ENCODE measurements at places on chromosomes 4 and X. TPM values are rescaled to one million over a fixed set of nuclear protein-coding genes. Genes with fewer than 3 reads are reported as not detected.

The GPR82 gene
- total RNA-seq, result not detected

The DNASE1L1 gene
- 87.1 TPM for total RNA-seq

The DCHS2 gene
- total RNA-seq, result not detected

The GLOD5 gene
- not detected for total RNA-seq

DNA sequence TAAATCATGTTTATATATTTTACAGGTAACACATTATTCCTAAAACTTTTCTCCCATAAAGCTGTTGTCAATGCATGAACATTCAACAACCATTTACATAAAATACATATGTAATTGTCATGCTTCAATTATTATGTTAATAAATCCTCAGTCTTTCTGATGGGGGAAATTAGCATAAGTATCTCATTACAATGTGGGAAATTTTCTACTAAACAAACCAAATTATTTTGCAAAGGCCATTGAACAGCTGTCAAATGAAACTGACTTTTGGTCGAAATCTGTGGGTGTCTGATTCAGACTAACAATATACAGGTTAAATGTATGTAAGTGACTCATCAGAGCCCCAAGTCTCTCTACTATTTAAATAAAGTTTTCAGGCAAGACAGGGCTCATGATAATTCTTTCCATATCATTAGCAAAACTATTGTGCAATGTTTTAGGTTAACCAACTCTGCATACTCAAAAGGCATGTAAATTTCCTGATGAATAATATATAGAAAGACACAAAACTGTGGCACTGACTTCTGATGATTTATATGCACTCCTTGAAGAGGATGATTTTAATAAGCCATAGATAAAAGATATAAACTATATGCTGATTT lies 795.3 kb upstream of the AADAT start:
- DNase-seq, result no peak
- H3K27me3 ChIP-seq, result peaks cover 2% of the 10 kb centered on the region
- H3K36me3 ChIP-seq, result no peaks in the 10 kb centered on the region
- no peak overlapping the region for H3K27ac ChIP-seq
- no peak overlapping the region for H3K4me3 ChIP-seq
- no peaks in the 10 kb centered on the region for H3K4me1 ChIP-seq

DNA sequence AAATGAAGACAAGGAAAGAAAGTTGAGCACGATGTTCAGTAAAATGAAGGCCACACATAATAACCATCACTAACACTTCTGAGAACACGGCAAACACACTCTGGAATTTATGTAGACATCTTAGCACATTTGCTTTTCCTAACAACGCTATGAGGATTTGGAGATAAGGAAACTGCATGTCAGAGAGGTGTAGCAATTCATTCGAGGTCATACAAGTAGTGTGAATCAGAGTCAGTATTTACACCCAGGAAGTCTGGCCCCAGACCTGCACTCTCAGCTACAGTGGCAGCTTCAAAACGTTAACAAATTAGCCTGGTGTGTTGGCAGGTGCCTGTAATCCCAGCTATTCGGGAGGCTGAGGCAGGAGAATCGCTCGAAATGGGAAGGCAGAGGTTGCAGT lies 253.4 kb downstream of the PDGFC start:
- H3K4me1 ChIP-seq, result peaks cover 6% of the 10 kb centered on the region
- no peak for DNase-seq
- peaks cover 8% of the 10 kb centered on the region for H3K36me3 ChIP-seq

- no peaks in the 10 kb centered on the region for H3K27me3 ChIP-seq
- H3K36me3 ChIP-seq, result no peaks in the 10 kb centered on the region
- no peak overlapping the region for H3K4me3 ChIP-seq
- H3K4me1 ChIP-seq, result peaks cover 16% of the 10 kb centered on the region
These were observed 24.0 kb upstream of the PHKA2 start for GRCh38 chrX:19007868-19008267.

GRCh38 chr4:95077864-95078263 lies 320.1 kb downstream of the BMPR1B start:
- peaks cover 7% of the 10 kb centered on the region for H3K27me3 ChIP-seq
- DNase-seq, result no peak
- no peaks in the 10 kb centered on the region for H3K36me3 ChIP-seq
- no peaks in the 10 kb centered on the region for H3K4me1 ChIP-seq
- no peak overlapping the region for H3K27ac ChIP-seq

DNA sequence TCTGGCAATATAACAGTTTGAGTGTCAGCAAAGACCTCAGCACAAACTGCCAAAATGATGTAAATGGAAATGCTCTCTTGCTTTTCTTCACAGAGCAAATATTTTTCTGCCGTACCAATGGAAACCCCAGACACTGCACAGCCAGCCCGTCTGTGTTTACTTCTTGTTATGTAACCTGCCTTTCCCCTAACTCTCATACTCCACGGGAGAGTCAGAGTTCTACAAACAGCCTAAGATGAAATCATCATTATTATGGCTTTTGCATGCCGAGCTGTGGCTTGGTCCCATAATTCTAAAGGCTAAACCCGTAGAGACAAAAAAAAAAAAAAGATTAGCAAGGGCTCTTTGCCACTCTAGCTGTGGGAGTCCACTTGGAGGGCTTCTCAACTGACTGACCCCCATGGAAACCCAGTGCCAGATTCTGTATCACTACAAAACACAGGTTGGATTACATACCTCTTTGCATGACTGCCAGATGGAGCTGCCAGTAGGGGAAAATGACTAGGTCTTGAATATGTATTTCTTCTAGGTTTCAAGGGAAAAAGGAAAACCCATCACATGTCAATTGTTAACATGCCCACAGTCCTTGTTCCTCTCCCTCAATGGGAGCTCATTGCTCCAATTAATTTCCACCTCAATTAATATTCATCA lies 197.2 kb upstream of the CNKSR2 start:
- no peaks in the 10 kb centered on the region for H3K36me3 ChIP-seq
- no peak for DNase-seq
- H3K27ac ChIP-seq, result no peak overlapping the region
- H3K4me3 ChIP-seq, result no peak overlapping the region

- no peaks in the 10 kb centered on the region for H3K27me3 ChIP-seq
- peaks cover 46% of the 10 kb centered on the region for H3K4me1 ChIP-seq
- no peaks in the 10 kb centered on the region for H3K36me3 ChIP-seq
- H3K4me3 ChIP-seq, result no peak overlapping the region
These were observed 230.9 kb downstream of the SOWAHB start for GRCh38 chr4:76666944-76667532.

- no peaks in the 10 kb centered on the region for H3K4me1 ChIP-seq
- no peaks in the 10 kb centered on the region for H3K36me3 ChIP-seq
- H3K27ac ChIP-seq, result no peak overlapping the region
These were observed 194.6 kb upstream of the KLF3 start for GRCh38 chr4:38469410-38469809.

DNA sequence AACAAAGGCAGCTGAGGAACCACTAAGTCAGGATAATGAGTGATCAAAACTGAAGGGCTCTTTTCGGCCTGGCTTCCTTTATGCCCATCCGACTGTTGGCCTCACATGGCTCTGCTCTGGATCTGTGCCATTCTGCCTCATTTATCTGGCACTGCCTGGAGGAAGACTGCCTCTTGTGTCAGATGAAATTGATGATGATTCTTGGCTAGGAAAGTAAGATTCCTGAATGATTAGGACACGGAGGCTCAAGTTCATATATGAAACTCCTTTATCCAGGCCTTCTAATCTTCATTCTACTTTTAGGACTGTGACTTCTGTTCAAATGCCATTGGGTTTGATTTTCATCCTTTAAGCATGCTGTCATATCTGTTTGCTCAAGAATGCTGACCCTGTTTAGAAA lies 475.4 kb upstream of the RPS6KA3 start:
- no peak overlapping the region for H3K4me3 ChIP-seq
- no peaks in the 10 kb centered on the region for H3K36me3 ChIP-seq
- no peak overlapping the region for H3K27ac ChIP-seq

DNA sequence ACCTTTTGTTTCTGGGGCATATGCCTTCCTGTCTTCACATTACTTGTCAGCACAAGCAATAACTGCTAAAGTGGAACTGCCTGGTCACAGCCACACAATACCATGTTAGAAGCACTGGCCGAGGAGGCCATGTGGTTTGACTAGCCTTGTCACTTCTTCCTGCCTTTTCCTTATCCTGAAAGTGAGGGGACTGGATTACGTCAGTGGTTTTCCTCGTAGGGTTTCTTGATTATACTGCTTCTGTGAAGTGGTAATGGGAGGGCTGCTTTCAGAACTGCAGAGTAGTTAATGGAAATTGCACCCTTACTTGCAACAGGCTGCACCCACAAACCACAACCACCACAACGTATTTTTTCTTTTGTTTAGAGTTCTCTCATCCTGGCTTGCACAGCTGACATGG lies 26.6 kb downstream of the ZRSR2 start:
- peaks cover 22% of the 10 kb centered on the region for H3K36me3 ChIP-seq
- DNase-seq, result no peak
- H3K4me3 ChIP-seq, result no peak overlapping the region

- no peak for DNase-seq
- peaks cover 5% of the 10 kb centered on the region for H3K36me3 ChIP-seq
- H3K4me3 ChIP-seq, result no peak overlapping the region
- no peaks in the 10 kb centered on the region for H3K4me1 ChIP-seq
- no peaks in the 10 kb centered on the region for H3K27me3 ChIP-seq
These were observed 88.5 kb downstream of the REELD1 start for GRCh38 chr4:146302822-146303221.

DNA sequence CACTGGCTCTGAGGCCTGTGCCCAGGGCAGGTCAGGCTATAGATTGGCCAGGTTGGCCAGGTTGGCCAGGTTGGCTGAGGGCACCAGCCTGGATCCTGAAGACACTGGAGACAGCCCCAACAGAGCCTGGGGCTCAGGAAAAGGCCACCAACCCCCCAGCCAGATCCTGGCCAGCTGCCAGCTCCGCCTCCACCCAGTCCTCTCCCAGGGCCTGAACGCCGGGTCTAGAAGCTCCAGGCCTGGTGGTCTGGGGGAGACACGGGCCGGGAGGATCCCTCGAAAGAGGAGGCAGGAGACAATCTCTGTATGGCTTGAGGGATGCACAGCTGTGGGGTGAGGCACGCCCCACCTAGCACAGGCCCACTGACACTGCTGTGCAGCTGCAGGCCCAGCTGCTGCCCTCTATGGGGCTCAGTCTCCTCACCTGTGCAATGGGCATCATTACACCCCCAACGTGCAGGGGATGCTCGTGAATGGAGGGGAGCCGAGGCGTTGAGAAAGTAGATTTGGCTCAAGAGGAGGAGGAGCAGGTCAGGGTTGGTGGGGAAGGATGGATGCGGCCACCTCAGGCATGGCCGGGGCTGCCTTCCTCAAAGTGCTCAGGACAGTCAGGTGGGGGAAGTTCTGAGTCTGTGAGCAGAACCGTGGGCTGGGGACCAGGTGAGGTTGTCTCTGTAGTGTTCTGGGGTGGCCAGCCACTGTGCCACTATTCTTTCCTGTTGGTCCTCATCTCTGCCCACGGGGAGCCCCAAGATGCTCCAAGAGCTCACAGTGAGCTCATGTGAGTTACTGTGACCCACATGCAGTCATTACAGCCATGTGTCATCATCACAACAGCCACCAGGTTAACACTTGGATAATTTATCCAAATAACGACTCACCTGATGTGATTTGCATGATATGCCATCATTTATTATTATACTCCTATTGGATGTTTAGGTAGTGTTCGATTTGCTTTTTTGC lies 10.8 kb upstream of the GAGE10 start:
- peaks cover 5% of the 10 kb centered on the region for H3K4me1 ChIP-seq
- H3K27ac ChIP-seq, result no peak overlapping the region
- DNase-seq, result no peak

GRCh38 chrX:146881521-146881920 lies 67.0 kb upstream of the CXorf51A start:
- no peaks in the 10 kb centered on the region for H3K27me3 ChIP-seq
- DNase-seq, result no peak
- H3K36me3 ChIP-seq, result no peaks in the 10 kb centered on the region
- no peaks in the 10 kb centered on the region for H3K4me1 ChIP-seq

- no peak for DNase-seq
- no peak overlapping the region for H3K27ac ChIP-seq
- H3K36me3 ChIP-seq, result peaks cover 8% of the 10 kb centered on the region
- H3K4me3 ChIP-seq, result no peak overlapping the region
- H3K27me3 ChIP-seq, result no peaks in the 10 kb centered on the region
- peaks cover 9% of the 10 kb centered on the region for H3K4me1 ChIP-seq
These were observed 326.1 kb downstream of the IL15 start for GRCh38 chr4:141962486-141962885.

- no peak overlapping the region for H3K27ac ChIP-seq
- no peak overlapping the region for H3K4me3 ChIP-seq
- no peak for DNase-seq
- H3K4me1 ChIP-seq, result no peaks in the 10 kb centered on the region
- H3K27me3 ChIP-seq, result peaks cover 1% of the 10 kb centered on the region
These were observed 441.0 kb downstream of the RAPGEF2 start for GRCh38 chr4:159543831-159544230.

DNA sequence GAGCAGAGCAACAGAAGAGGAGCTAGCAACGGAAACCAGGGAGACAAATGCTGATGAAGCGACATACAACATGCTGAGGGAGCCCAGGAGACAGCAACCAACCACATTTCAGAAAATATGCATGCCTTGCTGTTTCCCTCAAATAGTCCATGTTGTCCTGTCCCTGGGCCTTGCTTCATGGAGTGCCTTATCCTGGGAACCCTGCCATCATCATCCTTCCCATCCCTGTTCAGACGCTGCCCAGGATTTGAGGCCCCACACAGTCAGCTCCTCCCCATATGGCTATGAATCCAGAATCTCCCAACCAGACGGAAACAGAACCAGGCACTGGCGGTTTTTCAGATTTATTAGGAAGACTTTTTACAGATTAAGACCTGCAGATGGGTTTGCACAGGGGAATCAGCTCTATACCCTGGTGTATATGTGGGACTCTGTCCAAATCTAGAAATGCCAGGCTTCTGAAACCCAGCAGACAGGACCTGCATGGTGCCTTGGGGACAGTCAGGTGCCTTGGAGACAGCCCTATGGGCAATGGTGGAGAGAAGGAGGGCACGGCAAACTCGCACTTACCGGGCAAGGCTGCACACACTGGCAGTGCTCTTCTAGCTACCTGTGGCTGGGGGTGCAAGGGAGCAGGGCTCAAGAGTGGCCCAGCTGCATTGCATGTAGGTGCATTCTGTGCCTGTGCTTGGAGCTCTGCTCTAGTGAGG lies 199.7 kb upstream of the MAMLD1 start:
- no peak overlapping the region for H3K27ac ChIP-seq
- no peaks in the 10 kb centered on the region for H3K27me3 ChIP-seq
- no peak overlapping the region for H3K4me3 ChIP-seq
- no peaks in the 10 kb centered on the region for H3K36me3 ChIP-seq
- peaks cover 17% of the 10 kb centered on the region for H3K4me1 ChIP-seq
